ENCODE measurements at places on chromosomes 3 and 15.

- DNase-seq = peak; percentile 33
Observed at GRCh38 chr3:182248349-182248880, 536.7 kb downstream of the SOX2 start.

GRCh38 chr3:52846432-52846965 is 11.7 kb upstream of the MUSTN1 start:
- peak; percentile 25 for DNase-seq

- DNase-seq = no peak
Observed at GRCh38 chr15:41930221-41930866, 36.5 kb upstream of the SPTBN5 start.

DNA sequence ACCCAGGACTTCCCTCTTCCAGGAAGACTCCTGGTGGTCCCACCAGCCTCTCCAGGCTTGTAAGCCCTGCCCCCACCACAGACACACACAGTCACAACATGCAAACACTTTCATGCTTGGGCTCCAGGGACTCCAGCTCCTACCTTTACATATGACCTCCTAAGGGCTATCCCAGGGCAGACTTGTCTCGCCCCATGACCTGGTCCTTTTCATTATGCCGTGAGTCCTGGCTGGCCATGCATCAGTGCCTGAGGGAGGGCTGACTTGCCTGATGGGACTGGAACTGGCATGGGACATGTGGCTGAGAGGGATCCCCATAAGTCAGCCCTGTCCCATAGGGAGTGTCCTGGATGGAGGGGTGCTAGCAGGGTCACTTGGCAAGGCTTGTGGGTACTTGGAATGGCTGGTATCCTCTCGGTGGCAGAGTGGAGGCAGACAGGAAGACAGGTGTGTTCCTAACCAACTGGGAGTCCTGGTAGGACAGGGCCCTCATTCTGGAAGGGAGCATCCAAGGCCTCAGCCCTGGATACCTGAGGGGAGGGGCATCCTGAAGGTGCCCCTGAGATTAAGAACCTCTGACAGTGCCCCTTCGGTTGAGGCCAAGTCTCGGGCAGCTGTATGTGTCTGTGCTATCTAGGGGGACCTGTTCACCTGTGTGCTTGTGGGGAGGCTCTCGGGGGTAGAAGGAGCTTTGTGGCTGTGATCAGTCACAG is 540 bp upstream of the HHATL start:
- no peak for DNase-seq

DNA sequence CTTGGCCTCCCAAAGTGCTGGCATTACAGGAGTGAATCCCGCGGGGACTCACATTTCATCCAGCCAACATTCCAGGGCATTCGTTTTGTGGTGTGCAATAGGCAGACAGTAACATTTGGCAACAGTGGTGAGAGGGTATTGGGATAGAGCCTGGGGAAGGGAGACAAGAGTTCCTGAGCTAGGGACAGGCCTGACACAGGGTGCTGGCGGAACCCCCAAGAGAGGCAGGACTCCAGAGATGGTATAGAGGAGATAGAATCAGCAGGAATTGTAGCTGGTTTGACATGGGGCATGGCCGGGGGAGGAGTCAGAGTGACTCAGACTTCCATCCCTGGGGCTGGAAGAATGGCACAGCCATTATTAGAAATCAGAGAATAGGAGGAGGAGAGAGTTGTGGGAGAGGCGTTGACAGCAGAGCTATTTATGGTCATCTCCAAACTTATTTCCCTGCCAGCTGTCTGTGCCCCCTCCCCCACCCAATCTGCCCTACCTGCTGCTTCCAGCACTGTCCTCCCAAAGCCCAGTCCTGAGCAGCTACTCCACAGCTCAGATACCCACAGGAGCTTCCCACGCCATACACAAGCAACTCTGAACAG is 4.4 kb upstream of the IDH2 start:
- no peak for DNase-seq

DNA sequence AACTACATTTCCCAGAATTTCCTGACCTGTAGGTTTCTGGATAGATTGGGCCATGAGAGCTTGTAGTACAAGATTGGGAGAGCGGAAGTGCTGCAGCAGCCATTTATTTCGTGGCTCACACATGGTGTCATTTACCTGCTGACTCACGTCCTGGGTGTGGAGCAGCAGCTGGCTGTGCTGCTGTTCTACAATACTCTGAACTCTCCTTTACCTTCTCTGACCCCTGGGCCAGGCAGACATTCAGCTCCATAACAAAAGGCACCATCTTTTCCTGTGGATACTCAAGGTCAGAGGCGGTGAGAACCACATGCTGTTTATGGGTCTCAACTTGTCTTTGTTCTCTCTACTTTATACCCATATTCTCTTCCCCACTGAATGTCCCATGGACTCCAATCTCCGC is 490.2 kb downstream of the IGSF11 start:
- DNase-seq = no peak

DNA sequence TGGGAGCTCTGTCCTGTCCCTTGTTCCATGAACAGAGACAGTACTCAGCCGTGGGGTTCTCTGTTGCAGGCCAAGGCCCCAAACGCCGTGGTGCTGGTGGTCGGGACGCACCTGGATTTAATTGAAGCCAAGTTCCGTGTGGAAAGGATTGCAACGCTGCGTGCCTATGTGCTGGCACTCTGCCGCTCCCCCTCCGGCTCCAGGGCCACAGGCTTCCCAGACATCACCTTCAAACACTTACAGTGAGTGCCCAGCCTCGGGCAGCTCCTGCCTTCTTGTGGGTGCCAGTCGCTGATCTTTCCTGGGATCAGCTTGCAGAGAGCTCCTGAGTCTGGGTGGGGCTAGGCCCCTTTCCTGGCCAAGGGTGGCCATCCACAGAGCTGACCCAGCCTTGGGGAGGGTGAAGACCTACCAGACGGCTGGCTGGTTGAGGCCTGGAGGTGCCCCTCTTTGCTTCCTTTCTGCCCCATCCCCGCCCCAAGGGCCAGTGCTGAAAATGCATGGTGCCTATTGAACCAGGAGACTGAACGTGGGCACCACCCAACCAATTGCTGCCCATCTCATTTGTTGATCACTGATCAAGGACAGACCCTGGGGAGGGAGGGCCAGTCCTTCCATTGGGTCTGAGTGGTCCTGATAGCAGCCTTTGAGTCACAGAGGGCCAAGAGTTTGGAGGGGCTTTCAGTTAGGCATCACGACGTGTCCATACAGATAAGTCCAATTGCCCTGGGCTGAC is 106.9 kb downstream of the LRRK1 start:
- no peak for DNase-seq

- no peak for DNase-seq
Observed at GRCh38 chr15:65738649-65739048, 53.4 kb downstream of the DENND4A start.

DNA sequence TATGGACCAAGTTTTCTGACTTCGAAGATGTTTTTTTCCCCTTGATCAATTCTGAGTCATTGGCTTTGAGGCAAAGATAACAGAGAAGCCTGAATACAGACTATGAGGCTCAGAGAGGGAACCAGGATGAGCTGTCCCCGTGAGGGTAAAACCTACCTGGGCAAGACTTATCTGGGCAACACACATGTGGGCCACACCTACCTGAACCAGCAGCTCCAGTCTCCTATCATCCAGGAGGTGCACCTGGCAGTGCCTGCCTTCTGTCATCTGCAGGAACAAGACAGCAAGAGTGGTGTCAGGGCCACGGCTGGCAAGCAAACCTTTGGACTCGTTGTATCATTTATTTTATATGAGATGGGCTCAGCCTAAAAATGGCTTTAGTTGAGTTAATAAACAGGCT is 72.6 kb downstream of the FRMD4B start:
- DNase-seq = no peak

GRCh38 chr3:78799681-78800080 is 968.1 kb downstream of the ROBO1 start:
- no peak for DNase-seq

DNA sequence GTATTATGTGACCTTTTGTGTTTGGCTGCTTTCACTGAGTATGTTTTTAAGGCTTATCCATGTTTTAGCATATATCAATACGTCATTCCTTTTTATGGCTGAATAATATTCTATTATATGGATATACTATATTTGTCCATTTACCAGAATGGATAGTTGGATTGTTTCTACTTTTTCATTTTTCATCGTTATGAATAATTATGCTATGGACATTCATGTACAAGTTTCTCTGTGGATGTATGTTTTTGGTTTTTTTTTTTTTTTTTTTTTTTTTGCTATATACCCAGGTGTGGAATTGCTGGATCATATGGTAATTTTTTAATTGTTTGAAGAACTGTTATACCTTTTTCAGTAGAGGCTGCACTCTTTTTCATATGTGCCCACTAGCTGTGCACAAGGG is 23.5 kb downstream of the DOCK3 start:
- no peak for DNase-seq

DNA sequence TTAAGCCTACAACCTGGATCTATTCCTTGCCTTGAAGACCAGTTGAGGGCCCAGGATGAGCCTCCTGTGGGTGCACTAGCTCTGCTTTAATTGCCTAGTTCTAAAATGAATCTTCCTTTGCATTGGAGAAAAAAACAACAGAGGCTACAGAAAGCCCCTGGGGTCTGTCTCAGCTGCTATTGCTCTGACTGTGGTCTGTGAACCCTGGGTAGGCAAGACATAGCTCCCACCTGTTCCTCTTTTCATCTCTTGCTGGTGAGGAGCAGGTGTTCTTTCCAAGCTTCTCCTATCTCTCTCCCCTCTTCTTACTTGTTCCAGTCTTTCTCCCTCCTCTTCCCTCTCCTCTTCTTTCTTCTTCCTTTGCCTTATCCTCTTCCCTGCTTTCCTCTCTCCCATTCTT is 28.8 kb downstream of the RBP2 start:
- no peak for DNase-seq

GRCh38 chr3:197088370-197088769 is 58.8 kb upstream of the MELTF start:
- DNase-seq = no peak

DNA sequence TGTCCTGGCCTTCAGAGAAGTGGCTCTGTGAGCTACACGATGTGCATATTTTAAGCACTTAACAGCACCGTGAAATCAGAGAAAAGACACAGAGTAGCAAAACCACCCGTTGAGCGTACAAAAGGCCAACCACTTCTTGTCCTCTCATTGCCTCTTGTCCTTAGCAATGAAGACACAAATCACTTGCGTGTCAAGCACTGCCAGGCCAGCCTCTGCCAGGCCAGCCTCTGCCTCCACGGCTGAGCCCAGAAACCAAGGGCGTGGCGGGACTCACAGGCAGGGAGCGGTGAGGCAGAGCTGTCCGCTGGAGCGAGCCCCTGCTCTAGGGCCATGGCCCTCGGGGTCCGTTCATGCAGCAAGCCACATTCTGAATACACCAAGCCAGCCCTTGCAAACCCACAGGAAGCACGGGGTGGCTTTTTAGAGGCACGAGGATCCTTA is 4.0 kb downstream of the MUC4 start:
- DNase-seq = no peak

- no peak for DNase-seq
Observed at GRCh38 chr3:43171748-43172147, 65.9 kb upstream of the POMGNT2 start.

DNA sequence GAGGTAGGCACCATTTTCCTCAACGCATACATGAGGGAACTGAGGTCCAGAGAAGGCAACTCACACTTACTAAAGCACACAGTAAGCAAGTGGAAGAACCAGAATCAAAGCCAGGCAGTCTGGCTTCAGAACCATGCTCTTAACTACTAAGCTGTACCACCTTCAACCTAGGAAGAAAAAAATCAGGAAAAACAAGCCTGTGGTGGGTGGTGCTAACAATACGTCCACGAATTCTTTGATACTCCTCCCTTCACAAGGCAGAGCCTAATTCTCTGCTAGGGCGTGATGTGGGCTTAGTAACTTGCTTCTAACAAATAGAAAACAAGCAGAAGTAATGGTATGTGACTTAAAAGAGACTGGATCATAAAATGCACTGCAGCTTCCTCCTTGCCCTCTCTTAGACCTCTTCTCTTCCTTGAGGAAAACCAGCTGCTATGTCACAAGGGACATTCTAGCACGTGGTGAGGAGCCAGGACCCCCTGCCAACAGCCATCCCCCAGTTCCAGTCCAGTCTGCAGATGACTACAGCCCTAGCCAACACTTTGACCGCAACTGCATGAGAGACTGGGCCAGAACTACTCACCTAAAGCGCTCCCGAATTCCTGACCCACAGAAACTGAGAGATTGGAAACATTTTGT is 36.9 kb downstream of the HACD2 start:
- no peak for DNase-seq

DNA sequence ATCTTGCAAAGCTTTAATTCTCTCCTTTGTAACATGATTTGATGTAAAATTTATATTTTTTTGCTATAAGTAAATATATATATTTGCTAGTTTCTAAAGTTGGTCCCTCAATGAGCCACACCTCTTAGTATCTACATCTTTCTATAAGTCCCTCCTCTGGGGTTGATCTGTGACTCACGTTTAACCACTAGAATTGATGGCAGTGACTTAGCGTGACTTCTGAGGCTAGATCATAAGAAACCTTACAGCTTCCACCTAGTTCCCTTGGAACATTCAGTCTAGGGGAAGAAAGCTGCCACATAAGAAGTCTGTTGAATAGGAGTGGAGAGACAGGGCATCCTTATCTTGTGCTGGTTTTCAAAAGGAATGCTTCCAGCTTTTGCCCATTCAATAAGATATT is 56.6 kb upstream of the TNIK start:
- DNase-seq = no peak

DNA sequence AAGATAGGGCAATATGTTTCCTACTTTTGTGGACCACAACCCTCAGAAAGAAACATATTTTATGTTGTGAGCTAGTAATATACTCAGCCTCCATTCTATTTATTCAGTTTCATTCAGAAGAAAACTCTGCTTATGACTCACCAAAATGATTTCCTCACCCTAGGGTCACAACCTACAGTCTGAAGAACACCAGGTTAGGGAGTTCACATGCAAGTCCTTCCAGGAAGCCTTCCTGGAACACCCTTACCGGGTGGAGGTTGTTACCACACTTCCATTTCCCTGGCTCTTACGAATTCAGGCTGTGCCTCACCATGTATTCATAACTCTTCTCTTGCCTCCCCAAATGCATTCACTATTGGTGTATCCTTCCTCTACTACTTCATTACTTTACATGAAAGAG is 228.0 kb upstream of the ADAMTS9 start:
- DNase-seq = no peak

- DNase-seq = peak; percentile 71
Observed at GRCh38 chr3:24237971-24238706, 256.5 kb downstream of the THRB start.

DNA sequence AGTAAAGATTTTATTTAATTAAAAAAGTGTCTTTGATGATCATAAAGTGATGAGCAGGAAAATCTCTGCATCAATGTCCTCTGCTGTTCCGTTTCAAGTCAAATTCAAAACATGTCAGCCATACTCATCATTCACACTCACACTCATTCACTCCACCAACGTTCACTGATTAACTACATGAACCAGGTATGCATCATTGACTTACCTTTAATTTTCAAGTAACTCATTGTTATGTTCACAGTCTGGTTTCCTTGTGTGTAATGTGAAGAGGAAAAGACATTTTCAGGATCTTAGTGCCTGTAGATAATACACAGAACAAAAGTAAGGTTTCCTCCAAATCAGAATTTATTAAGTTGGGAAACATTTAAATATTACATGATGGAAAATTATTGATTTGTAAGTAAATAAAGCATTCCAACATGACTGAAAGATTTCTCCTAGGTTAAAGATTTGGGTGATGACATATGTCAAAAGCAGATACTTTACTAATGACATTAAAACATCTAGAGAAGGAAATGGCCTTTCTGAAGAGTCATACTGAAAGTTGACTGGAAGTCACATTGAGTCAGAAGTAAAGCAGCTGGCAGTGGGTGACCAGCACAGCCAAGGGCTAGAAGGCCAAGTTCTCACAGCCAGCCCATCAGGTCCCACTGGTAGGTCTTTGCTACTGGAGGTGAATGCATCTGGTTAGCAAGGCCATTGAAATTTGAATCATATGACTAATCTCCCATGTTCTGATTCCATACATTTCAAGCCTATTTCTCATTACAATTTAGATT is 251.9 kb downstream of the CDIN1 start:
- no peak for DNase-seq

Measured in MM.1S (cell line).